Fibroblast of mammary gland (primary cell): ENCODE measurements at places on chromosomes 6 and 20.

DNA sequence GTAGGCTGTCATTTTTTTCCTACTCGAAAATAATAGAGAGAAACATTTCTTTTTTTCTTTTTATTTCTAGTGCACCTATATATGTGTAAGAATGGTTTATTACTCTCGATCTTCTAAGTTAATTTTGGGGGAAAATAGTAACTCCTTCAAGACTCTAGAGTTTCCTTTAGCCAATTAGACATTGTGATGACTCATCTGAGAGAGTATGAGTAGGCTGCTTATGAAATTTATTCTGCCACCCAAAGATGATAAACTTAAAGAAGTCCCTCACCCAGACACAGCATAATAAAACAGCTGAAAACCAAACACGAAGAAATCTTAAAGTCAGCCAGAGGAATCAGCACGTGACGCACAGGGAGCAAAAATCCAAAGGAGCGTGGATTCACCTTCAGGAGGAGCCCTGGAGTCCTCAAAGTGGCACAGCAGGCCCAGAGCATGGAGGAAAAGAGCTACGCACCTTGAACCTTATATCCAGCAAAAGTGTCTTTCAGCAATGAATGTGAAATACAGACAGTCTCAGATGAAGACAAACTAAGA is 81.9 kb downstream of the ERMARD start:
- peak; percentile 15 for DNase-seq

DNA sequence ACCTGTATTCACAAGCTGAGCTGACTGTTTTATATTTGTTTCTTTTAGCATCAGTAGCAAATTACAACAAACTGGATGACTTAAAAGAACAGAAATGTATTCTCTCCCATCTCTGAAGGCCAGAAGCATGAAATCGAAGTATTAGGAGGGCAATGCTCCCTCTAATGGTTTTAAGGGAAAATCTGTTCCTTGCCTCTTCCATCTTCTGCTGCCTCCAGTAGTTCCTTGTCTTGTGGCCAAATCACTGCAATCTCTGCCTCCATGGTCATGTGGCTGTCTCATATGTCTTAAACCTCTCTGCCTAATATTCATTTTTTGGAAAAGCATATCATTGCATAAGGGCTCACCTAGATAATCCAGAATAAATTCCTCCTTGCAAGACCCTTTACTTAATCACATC is 25.2 kb upstream of the ASCC3 start:
- DNase-seq: peak; percentile 2

DNA sequence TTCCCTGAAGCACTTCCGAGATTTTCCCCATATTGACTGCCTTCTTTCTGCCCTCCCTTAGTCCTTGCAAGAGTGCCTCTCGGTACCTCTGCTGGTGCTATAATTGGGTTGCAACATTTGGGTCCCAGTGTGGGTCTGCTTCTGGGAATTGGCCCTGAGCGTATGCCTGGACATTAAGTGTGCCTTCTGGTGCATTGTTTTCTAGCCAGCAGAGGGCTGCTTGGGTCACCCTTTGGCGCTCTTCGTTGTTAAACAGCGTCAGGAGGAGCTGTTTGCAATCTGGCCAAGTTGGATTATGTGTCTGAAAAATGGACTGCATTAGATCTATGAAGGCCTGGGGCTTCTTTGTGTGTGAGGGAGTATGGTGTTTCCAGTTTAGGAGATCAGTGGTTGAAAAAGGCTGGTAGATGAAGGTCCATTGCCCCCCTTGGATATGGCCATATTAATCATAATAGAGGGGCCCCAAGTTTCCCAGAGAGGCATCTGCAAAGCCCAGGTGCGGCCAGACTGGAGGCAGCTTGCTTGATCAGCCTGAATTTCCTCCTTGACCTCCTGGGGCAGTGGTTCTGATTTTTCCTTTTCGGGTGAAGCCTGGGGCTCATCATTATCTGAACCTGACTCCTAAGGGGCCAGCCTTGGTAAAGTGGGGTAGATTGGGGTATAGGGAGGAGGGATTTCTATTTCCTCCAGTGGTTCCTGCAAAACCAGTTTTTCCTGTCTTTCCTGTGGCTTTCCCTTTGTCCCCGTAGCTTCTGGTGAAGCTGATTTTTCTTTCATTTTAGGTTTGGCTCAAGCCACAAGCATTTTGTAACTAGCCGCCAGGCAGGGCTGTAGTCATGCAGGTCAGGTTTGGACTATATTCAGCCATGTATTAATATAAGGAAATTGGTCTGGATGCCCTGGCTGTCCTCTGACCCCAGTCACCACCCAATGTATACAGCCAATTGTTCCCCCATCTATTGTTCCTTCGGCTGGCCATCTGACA is 85.4 kb upstream of the GPR6 start:
- DNase-seq: peak; percentile 3

GRCh38 chr6:159852877-159853276 is 37.9 kb upstream of the MAS1 start:
- DNase-seq: peak; percentile 15

DNA sequence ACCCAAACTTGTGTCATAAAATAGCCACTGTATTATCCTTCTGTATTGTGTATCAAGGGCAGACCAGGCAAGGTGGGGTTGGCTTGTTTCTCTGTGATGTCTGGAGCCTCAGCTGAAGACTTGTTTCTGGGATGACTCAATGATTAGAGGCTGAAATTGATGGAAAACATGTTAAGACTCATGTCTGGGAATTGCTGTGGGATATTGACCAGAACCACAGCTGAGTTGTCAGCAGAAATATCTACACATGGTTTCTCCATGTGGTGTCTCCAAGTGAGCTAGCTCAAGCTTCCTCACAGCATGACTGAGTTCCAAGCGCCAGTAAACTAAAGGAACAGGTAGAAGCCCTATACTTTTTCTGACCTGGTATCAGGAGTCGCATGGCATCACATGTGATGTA is 128.5 kb upstream of the SYNDIG1 start:
- no peak for DNase-seq

DNA sequence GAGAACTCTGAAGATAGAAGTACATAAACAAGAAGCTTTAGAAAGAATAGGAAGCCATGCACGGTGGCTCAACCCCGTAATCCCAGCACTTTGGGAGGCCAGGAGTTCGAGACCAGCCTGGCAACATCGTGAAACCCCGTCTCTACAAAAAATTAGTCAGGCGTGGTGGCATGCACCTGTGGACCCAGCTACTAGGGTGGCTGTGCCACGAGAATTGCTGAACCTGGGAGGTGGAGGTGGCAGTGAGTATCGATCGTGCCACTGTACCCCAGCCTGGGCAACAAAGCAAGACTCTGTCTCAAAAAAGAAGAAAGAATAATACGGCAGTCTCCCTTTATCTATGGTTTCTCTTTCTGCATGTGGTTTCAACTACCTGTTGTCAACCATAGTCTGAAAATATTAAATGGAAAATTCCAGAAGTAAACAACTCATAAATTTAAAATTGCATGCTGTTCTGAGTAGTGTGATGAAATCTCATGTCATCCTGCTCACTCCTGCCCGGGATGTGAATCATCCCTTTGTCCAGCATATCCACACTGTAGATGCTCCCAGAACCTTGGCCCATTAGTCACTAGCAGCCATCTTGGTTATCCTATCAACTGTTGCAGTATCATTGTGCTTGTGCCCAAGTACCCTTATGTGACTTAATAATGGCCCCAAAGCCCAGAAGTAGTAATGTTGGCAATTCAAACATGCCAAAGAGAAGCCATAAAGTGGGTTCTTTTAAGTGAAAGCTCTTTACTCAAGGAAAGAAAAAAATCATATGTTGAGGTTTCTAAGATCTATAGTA is 22.1 kb downstream of the DEK start:
- DNase-seq: peak; percentile 95

- DNase-seq: no peak
Measured at GRCh38 chr6:100730001-100730980, 150.8 kb downstream of the ASCC3 start.

DNA sequence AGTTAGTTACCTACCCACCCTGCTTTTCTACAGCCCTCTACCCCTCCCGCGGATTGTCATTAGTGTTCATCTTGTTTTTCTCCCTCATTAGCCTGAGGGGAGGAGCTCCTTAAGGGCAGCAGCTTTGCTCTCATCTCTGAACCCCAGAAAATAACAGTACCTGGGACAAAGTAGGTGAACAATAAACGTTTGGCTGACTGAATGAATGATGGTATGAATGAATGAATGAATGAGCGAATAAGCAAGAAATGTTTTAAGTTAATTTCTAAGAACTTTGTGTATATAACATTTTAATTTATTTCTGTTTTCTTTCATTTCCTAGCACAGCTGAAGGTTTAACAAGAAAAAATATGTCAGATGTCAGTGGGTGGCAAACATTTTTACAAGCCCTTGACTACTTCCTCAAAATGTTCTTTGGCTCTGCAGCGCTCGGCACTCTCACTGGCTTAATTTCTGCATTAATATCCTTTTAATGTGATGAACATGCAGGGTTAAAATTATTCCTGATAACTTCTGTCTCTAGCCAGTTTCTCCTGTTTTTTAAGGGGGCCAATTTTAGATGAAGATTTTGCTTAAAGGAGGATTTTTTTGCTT is 50.1 kb downstream of the SLC9A8 start:
- DNase-seq: no peak

GRCh38 chr6:36523936-36524499 is 23.3 kb downstream of the STK38 start:
- DNase-seq: no peak

GRCh38 chr6:154705471-154706113 is 27.6 kb upstream of the SCAF8 start:
- DNase-seq: peak; percentile 20

- peak; percentile 98 for DNase-seq
Measured at GRCh38 chr20:31595654-31596411, 9.3 kb upstream of the ID1 start.

DNA sequence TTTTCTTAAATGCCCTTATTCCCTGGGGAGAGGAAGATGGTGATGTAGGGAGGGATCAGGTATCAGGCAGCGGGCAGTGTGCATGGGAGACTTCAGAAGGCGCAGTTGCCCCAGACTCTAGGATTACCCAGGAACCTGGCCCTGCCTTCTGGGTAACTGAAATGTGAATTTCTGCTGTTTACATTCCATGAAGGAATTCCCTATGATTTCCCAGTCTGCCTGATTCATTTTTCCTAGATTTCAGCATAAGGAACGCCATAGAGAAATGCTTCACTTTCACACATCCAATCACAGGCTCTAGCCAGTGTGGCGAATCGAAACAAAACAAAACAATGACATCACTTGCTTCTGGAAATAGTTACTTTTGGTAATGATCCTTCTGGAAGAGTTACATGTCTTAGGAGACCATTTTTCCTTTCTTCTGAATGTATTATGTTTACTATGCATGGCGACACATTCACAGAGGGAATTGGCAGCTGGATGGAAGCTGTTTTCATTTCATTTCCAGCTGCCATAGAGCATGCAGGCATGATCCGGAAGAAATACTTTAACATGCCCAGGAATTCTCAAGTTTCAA is 33.3 kb downstream of the LRP11 start:
- peak; percentile 73 for DNase-seq

GRCh38 chr6:24686946-24687345 is 20.1 kb downstream of the ACOT13 start:
- no peak for DNase-seq

DNA sequence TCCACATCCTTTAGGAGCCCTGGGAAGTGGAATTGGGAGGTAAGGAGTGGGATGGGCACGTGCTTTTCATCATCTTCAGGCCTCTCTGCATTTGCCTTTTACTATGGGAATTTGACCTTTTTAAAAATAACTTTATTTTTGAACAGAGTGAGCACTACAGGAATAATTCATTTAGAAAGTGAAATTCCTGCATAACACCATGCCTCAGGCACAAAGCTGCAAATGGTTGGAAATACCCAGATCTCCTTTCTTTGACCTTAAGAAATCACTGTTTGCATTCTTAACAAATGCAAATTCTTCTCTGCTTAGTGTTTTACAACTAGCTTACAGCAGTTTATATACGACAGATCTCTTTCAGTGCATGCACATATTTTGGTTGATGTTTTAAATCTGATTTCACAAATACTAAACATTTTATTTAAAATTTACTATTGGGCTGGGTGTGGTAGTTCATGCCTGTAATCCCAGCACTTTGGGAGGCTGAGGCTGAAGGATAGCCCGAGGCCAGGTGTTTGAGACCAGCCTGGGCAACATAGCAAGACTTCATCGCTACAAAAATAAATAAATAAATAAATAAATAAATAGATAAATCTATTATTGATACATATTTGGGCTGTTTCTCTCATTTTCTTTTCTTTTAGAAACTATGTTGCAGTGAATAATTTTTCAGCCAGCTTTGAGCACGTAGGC is 24.5 kb downstream of the CST8 start:
- DNase-seq: no peak

- no peak for DNase-seq
Measured at GRCh38 chr6:111522393-111523020, 39.5 kb upstream of the REV3L start.

GRCh38 chr20:47306095-47306494 is 50.4 kb downstream of the ZMYND8 start:
- DNase-seq: no peak

DNA sequence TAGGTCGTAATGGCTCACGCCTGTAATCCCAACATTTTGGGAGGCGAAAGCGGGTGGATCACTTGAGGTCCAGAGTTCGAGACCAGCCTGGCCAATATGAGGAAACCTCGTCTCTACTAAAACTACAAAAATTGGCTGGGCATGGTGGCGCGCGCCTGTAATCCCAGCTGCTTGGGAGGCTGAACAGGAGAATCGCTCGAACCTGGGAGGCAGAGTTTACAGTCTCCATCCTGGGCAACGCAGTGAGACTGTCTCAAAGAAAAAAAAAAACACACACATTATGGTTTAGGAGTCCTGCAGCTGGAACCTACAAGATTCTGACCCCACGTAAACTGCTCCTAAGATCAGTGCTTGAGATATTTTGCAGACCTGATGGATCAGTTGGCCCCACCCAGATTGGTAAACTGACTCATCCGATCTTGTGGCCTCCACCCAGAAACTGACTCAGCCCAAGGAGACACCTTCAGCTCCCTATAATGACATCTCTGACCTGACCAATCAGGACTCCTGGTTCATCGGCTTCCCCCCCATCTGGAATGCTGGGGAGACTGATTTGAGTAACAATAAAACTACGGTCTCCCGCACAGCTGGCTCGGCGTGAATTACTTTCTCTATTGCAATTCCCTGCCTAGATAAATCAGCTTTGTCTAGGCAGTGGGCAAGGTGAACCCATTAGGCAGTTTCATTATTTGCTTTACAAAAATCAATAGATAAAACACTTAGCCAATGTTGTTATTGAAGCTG is 96.2 kb upstream of the BTN3A2 start:
- peak; percentile 70 for DNase-seq

GRCh38 chr6:42744351-42744893 is 1.5 kb downstream of the TBCC start:
- DNase-seq: no peak

DNA sequence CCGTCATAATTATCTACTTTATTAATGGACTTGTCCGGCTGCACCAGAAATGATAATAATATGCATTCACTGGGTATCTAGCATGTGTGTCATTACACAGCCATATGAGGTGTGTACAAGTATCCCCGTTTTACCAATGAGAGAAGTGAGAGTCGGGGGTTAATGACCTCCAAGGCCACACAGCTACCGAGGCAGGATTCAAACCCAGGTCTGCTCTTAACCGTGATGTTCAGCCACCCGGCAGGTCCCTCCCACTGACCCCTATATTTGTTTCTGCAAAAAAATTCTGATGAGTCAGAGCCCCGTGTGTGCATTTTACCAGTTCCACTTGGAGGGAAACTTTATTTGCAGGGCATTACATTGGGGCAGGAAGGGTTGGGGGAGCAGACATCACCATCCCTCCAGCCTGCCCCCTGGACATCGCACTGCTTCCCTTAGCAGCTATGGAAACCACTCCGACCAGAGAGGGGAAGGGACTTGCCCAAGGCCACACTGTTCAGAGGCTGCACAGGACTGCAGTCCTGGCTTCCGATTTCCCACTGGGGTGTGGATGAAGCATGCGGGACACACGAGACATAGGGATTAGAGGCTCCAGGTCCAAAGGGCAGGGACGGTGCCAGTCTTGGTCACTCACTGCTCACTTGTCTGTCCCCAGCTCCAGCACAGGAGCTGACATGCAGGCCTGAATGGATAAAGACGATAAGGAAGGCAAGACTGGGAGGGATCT is 10.1 kb upstream of the SRC start:
- DNase-seq: peak; percentile 39
